ENCODE measurements at places on chromosomes 6 and 20.

DNA sequence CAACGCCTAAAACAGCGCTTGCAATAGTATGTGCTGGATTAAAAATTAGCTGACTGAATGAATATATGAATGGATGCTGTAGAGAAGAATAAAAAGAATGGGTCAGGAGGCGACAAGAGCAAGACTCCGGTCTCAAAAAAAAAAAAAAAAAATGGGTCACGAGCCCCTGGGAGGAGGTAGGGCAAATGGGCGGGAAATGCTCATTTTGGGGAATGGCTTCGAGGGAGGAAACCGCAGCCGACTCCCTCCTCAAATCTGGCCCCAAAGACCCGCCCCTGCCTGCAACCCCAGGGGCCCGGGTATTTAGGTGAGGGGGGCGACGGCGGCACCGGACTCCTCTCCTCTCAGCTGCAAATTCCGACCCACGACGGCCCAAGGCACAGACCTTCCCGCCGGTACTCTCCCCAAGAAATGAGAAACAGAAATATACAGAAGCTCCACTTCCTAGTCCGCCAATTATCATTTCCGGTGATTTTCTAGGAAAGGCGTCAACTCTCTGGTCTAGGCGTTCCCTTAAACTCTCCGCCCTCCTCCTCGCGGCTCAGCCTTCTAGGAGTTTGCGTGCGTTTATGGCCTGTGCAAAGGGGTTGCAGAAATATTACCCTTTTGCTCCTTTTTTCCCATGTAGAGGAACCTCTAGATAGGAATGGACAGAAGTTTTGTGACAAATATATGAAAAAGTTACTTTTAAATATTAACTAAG is at the start of gene ZNF311:
Gene ZNF311, minus strand, starts transcription at position 133 of the 703 bp plus-strand sequence. CDS start 1,361 bp downstream, outside the sequence.
- DNase-seq = no peak

- DNase-seq = no peak
These were observed 11.0 kb downstream of the NCR2 start for GRCh38 chr6:41346441-41346840.

DNA sequence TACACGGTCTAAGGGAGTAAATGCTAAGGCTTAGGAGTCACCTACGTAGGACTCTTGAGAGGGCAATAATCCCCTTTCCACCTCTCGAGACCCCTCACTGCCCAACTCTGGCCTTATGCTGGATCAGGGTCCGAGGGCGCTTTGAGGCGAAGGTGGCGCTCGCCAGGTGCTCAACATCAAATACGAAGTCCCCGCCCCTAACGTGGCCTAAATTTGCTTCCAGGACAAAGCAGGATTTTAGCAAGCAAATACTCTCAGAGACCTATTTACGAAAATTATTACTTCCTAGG is 406 bp upstream of the TRIM26 start:
- peak; percentile 11 for DNase-seq

- no peak for DNase-seq
These were observed 447.8 kb upstream of the BTBD3 start for GRCh38 chr20:11469795-11470435.

- no peak for DNase-seq
These were observed 98.8 kb downstream of the YTHDF1 start for GRCh38 chr20:63117151-63117550.

- no peak for DNase-seq
These were observed 75.4 kb downstream of the FILIP1 start for GRCh38 chr6:75418233-75418632.

DNA sequence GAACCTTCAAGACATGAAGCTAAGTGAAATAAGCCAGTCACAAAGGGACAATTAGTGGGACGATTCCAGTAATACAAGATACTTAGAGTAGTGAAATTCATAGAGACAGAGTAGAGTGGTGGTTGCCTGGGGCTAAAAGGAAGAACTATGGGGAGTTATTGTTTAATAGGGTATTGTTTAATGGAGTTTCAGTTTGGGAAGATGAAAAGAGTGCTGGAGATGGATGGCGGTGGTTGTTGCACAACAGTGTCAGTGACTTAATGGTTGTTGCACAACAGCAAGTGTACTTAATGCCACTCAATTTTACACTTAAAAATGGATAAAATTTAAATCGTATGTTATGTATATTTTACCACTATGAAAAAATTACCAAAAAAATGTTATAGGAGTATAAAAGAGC is 209.7 kb upstream of the TENT5A start:
- no peak for DNase-seq

GRCh38 chr6:46288835-46289234 is 118.1 kb upstream of the ENPP5 start:
- no peak for DNase-seq

DNA sequence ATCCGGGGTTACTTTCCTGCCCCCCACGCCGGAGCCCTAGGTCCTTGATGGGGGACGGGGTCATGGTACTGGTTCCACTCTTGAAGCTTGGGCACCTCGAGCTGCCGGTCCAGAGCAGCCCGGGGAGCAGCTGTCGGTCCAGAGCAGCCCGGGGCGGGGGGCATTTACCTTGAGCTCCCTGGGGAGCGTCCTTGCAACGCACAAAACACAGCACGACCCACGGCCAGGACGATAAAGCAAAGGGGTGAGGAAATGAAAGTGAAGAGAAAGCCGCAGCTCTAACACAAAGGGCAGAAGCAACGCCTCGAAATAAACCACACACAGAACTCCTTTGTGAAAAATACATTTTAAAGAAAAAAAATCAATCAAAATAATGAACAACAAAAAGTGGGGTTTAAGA is 39.1 kb downstream of the KCNQ2 start:
- no peak for DNase-seq

DNA sequence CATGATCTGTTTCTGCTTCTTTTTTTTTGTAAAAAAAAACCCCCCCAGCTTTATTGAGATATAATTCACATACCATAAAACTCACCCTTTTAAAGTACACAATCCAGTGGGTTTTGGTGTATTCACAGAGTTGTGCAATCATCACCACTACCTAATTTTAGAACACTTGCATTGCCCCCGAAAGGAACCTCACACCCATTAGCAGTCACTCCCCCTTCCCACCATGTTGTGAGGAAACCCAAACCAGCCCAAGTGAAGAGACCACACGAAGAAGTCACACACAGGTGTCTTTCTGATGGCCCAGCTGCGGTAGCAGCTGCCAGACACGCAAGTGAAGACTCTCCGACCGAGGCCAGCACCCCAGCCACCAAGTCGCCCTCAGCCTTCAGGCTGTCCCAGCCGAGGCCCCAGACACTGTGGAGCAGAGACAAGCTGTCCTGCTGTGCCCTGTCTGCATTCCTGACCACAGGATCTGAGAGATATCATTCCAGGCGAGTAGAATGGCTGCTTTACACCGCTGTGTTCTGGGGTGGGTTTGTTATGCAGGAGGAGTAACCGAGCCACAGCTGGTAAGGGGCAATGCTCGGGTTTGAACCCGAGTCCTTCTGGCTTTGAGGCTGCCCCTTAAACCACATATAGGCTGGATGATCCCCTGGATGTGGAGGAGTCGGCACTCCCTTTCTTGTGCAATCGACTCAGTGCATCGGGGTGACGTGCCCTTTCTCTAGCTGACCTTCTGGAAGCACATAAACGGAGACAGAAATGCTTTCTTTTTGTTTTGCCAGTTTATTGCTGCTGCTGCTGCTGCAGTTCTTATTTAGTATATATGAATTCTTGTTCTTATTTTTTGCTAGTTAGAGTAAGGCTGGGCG is 59.1 kb upstream of the PTPN1 start:
- DNase-seq = no peak

DNA sequence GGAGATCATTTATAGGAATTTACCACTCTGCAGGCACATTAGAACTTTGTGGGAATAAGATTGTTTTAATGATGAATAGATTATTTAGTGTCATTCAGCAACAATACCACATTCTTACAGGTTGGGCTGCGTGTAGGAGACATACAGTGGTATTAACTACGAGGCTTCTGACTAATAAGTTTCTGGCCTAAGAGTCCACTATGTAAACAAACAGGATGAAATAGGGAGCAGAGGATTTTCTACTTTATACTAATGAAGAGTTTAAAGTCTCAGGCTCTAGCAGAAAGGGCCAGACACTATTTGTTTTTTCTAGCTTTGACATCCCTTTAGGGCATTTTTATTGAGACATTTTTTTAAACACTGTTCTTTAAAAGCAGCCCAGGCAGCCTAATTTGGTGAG is 75.6 kb downstream of the SLC24A3 start:
- no peak for DNase-seq

DNA sequence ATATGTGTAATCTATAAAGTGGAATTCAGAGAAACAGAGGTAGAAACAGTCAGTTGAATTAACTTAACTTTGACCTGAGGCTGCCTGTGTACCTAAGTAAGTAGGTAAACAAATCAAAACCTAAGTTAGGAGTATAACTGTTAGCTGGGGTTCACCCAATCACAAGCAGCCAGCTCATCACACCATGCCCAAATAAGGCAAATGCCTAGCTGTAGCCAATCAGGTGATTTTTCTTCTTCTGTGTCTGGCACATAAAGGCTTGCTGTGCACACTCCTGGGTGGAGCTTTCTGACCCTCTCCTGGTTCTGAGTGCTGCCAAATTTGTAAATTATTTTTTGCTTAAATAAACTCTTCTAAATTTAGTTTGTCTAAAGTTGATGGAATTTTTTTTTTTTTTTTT is 54.7 kb upstream of the TRIM39 start:
- DNase-seq = no peak

DNA sequence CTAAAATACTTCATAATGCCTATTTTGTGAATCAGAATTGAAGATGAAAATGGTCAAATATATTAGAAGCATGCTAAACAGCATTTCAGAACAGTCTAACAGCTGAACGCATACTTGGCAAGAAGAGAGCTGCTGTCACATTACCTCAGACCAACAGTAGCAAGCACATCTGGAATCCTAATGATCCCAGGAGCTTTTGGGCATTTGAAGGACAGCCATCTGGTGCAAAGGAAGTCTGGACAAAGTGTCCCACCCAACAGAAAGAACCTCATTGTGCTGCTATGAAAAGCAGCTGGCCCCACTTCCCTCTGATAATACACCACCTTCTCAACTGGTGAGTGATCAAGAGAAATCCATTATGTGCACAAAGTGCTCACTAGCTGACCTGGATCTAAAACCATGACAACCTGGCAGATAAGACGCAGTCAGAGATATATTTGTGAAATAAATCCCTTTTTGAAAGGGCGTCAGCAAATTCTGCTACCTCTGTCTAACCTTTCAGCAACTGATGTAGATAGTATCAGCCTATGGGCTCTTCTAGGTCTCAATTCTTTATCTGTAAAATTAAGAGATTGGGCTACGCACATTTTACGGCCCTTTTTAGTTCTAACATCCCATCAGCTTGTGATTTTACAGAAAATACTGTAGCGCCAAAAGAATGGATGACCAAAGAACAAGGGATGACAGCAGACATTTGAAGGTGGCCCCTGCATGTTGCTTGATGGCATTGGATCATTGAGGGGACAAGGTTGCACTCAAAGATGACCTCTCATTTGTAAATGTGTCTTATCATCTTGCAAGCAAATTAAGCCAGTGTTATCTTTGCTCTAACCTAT is 78.7 kb downstream of the SGK1 start:
- DNase-seq = no peak

- no peak for DNase-seq
These were observed 9.1 kb upstream of the CST4 start for GRCh38 chr20:23697947-23698346.

DNA sequence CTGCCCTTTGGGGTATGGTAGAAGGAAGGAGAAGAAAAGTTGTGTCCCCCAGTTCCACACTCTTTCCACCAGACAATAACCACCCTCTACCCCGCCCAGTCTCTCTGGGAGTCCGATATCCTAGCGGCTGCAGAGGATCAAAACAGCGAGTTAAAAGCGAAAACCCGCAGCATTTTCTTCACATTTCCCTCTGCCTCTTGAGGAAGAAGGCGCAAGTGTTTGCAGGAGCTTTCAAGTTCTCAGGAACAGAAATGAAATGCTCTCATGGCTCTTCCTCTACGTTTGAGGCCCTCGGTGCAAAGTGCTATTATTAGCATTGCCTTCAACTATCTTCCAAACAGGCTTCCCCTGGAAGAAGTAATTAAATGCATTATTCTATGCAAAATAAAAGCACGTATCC is 52.2 kb upstream of the CCDC167 start:
- DNase-seq = no peak

GRCh38 chr20:33181482-33182093 is 13.6 kb downstream of the BPIFA2 start:
- no peak for DNase-seq

- no peak for DNase-seq
These were observed 169.3 kb upstream of the RIN2 start for GRCh38 chr20:19588732-19589131.

DNA sequence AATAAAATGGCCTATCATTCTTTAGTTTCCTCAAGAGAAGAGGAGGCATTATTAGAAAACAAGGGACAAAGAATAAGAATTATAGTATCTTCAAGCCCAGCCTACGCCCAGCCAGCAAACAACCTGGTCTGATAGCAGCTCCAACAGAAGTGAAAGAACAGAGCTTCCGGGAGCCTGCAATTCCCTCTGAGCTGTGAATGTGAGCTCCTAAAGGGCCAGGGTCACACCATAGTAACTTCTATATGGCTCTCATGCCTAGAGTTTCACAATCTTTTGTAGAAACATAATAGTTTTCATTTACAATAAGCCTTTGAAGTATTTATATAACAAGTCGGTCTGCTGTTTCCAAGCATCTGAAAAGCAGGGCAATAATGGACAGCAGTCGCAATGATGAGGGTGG is 116.5 kb downstream of the SMLR1 start:
- no peak for DNase-seq

DNA sequence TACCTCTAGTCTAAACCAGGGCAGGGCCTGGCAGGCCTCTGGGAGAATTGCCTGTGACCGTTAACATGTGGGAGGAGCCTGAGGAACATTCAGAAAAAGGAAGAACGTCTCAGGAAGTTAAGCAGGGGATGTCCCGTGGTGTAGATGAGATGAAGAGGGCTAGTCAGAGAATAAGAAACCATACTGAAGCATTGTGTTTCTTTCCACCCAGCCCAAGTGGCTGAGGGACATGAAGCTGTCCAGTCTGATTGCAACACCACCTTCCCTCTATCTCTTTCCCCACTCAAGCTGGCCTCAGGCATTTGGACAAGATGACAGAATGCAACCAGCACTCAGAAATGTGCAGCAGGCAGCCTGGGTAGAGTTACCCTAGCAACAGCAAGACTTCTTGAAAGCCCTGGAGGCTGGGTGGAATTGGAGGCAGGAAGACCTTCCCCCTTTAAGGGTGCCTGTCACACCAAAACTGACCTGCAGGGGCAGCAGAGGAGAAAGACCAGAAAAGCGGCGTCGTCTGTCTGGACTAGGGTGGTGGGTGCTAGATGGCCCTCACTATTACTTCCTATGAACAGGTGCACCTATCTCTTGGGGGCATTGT is 186.1 kb downstream of the UNC5CL start:
- no peak for DNase-seq

GRCh38 chr6:82894653-82895259 is 170.9 kb downstream of the UBE3D start:
- DNase-seq = no peak

Data from activated CD8-positive, alpha-beta memory T cell treated with anti-CD3 and anti-CD28 coated beads for 4 hours (primary cell).